ENCODE measurements at places on chromosomes 3 and 15.

DNA sequence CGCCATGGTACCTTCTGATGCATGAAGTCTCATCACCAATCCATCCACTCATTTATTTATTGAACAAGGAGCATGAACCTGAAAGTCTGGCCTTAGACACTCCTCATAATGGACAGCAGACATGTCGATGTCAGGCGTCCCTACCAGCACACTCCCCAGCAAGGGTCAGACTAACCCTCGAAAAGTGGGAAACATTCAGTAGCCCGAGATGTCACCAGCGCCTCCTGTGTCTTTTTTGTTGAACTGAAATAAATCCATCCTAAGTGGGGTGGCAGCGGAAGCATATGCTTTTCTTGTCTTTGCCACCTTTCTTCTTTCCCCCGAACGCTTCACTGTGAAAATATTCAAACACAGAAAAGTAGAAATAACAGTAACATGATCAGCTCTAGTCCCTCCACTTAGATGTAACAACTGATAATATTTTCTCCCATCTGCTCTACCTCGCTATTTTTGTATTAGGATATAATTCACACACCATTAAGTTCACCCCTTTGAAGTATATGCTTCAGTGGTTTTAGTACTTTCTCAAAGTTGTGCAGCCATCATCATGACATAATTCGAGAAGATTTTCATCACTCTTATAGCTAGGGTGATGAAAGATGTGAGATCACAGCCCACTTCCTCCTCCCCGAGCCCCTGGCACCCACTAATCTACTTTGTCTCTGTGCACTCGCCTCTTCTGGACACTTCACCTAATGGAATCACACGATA lies 121.6 kb downstream of the ADAMTS17 start:
- no peak for DNase-seq

- DNase-seq = no peak
Observed at GRCh38 chr3:183360971-183361624, 67.3 kb downstream of the MCF2L2 start.

- DNase-seq = no peak
Observed at GRCh38 chr3:169781209-169781855, 8.1 kb downstream of the MYNN start.

DNA sequence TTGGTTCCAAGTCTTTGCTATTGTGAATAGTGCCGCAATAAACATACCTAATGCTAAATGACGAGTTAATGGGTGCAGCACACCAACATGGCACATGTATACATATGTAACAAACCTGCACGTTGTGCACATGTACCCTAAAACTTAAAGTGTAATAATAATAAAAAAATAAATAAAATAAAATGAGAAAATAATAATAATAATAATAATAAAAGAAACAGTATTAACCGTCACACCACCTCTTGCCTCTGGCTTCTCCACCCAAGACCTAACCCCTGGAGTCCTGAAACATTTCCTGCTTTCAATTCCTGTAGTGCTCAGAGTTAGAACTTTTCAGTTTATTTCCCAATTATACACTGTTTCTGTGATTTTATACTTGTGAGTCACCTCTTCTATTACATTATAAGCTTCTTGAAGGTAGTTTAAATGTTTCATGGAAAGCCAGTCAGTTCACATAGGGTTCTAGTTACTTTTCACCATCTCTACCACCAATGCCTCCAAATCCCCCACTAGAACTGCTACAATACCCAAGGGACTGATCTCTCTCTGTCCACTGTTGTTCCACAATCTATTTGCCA lies 18.4 kb upstream of the GHSR start:
- DNase-seq = no peak

DNA sequence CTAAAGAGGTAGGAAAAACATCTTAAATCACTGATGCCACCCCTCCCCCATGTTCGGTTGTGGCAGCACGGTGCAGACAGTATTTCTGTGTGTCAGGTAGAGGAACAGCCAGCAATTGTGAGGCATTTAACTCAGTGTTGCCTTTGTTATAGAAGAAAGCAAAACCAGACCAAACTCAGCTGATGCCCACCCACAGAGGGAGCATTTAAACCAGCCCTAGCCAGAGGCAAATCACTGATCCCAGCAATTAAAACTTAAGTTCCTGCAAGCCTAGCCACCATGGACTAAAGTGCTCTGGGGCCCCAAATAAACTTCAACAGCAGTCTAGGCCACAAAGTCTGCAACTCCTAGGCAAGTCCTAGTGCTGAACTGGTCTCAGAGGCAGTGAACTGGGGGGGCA lies 94.5 kb downstream of the CFAP20DC start:
- DNase-seq = no peak

DNA sequence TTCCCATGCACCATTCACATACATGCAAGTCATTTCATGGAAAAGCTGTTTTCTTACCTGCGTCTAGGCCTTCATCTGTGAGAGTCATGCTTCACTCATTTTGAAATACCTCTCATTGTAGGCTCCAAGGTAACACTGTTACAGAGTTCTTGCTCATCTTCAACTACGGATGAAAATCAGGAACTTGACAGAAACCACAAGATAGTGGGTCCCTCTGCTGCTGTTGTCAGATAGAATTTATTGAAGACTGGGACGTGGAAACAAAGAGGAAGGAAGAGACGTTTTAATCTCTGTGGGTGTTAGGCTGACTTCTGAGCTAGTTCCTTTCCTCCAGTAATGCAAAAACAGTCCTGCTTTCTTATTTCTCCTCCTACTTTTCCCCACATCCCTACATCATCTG lies at the start of gene P2RY14:
P2RY14 (minus strand) TSS at position 313 of the 400 bp plus-strand sequence. CDS start 64,226 bp downstream, outside the sequence.
- DNase-seq = peak; percentile 34

DNA sequence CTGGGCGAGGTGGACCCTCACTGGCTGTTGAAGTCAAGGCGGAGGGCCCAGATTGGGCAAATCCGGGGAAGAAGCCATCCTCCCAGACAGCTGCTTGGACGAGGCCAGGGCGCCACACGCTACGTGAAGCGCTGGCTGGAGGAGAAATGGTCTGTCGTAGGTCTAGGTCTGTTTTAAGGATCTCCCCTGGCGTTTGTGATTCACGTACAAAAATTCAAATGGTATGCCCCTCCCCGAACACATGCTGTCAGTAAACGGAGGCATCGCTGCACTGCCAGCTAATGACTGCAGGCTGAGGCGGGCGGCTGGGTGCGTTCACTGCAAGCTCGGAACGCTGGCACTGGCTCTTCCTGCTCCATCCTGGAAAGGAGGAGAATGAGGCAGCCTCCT lies 69.9 kb downstream of the EPHB3 start:
- DNase-seq = no peak

GRCh38 chr15:57223887-57224286 lies 152.4 kb upstream of the CGNL1 start:
- no peak for DNase-seq

- no peak for DNase-seq
Observed at GRCh38 chr3:23762759-23763477, 42.8 kb upstream of the UBE2E1 start.

- no peak for DNase-seq
Observed at GRCh38 chr15:39340903-39341645, 239.8 kb upstream of the THBS1 start.

- no peak for DNase-seq
Observed at GRCh38 chr15:100889385-100890050, 9.9 kb downstream of the ALDH1A3 start.

GRCh38 chr3:127450331-127450730 lies 140.2 kb downstream of the TPRA1 start:
- no peak for DNase-seq

- DNase-seq = no peak
Observed at GRCh38 chr3:158819282-158819681, 17.4 kb downstream of the MFSD1 start.

DNA sequence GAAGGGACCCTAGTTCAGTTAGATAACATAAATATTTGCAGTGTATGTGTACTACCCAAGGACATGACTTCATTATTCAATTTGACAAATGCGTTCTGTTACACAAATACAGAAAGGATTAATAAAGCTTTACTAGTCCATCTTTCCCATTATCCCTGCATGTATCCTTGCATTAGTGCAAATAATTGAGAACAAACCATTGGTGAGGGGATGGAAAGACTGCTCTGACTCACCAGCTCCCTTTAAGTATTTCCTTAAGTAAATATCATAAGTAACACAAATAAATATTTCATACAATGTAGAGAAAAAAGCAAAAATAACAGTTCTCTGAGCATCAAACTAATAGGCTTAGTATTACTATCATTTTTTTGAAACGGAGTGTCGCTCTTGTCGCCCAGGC lies 1.9 kb upstream of the GPD1L start:
- DNase-seq = no peak

- no peak for DNase-seq
Observed at GRCh38 chr15:31169558-31169957, 68.0 kb upstream of the TRPM1 start.

DNA sequence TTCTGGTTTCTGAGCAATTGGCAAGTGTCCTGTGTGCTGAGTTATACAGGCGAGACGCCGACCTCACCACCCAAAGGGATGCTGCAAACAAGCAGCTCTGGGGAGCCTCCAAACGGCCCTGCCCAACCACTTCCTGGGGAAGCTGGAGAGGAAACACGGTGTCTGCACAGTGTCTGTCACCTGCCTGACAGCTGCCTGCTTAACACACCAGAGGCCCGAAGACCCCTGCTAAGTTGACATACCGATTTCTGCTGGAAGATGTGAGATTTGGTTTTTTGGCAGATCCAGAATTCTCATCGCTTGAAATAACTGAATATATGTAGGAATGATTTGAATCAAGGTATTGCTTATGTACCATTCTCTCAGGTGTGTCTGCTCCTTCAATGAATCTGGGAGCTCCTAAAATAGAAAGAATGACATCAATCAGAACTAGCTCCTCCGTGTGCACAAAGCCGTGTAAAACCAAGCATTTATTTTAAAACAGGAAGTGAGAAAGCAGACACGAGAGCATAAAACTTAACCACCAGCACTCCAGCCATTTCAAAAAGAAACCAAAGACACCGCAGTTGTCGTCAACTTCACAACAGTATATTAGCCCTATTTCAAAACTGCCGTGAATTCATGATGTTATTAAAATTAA lies 27.2 kb downstream of the LRRC2 start:
- peak; percentile 83 for DNase-seq

DNA sequence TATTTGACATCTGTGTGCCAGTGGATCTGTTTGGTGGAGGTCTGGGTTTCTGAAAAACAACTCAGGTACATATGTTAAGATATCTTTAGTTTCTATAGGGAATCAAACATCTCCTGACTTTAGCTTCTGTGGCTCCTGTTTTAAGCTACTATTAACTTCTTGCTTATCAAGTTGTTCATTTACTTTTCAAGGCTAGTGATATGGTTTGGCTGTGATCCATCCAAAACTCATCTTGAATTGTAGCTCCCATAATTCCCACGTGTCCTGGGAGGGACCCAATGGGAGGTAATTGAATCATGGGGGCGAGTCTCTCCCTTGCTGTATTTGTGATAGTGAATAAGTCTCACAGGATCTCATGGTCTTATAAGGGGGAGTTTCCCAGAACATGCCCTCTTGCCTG lies 41.4 kb downstream of the ZNF860 start:
- DNase-seq = no peak

DNA sequence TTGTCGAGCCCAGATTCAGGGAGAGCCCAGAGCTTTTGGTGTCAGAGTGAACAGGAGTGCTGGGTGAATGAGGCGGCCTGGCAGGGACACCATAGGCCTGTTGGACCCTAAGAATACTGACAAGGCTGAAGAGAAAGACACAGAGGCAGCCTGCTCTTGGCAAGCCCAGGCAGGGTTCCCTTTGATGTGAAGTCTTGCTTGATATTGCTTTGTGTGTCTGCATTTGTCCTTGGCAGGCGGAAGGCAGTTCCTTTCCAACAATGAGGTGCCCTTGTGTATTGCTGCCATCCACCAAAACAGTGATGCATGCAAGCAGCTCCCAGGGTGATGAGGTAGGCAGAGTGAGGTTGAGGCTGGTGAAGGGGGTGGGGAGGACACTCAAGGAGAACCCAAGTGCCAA lies 152.7 kb upstream of the TSC22D2 start:
- DNase-seq = no peak

DNA sequence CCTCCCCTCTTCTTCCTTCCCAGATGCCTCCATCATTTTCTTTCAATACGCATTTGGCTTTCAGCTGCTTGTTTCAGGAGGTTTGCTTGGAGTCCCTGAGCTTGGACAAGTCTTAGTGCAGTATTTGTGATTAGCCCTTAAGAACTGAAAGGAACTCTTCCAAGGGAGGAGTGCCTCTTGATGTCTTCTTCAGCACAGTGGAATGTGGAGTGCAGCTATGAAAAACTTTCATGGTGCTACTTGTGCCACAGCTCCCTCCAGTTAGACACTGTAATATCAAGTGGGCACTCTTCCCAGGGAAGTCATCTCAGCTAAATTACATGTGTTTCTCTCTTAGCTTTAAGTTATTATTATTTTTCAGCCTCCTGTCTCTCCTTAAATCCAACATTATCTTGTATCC lies 173.1 kb downstream of the NECTIN3 start:
- no peak for DNase-seq

- no peak for DNase-seq
Observed at GRCh38 chr3:148625991-148626390, 71.7 kb upstream of the AGTR1 start.

GRCh38 chr3:38585791-38586420 lies 63.6 kb downstream of the SCN5A start:
- DNase-seq = no peak

GRCh38 chr15:94174399-94174802 lies 57.0 kb upstream of the MCTP2 start:
- DNase-seq = peak; percentile 49

DNA sequence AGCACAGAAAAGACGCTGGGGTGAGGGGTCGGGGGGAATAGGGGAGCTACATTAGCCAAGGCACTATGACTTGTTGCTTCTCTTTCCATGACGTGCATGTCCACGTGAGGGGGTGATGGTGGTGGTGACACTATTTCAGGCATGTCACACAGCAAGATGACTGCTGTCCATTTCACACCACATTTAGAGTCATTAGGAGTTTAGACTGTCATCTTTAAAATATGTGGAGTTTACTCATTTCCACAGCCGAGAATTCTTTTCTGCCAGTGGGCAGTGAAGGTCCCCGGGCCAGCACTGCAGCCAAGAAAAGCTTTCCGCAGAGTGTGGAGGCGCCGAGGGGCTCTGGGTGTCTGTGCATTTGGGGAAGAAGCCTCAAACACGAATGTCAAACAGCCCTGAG lies 954 bp upstream of the DGKG start:
- no peak for DNase-seq

DNA sequence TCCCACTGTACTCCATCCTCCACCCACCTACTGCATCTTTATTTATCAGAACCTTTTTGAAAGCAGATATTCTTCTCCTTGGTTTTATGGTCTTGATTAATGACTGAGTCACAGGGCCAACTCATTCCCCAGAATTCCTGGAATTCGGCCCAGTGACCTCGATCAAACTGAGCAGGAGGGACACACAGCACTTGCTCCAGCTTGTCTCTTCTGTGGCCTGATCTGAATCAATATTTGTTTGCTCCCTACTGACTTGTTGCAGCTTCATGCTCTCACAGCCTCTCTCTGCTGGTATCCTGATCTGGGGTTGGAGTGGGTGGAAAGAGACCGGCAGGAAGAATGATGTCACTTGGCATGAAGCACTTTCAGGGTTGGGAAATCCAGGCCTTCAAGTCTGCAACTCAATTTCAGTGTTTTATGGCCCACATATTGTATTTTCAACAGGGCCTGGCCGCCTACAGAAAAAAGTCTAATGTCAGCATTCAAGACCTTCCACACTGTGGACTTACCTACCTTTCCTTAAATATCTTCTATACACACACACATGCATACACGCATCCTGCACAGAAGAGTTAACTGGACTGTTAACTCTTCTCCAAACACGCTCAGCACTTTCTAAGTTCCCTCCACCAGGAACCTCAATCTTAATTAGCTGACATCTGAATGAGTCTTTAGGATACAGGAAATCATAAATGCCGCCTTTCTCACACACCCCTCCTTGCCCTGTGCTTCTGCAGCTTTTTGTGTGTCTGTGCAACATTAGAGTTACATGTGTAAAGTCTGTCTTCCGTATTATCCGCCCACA lies 4.6 kb downstream of the ANXA2 start:
- DNase-seq = no peak

- no peak for DNase-seq
Observed at GRCh38 chr3:126968391-126969390, 14.2 kb upstream of the PLXNA1 start.

All from CD4-positive, alpha-beta T cell treated with Interleukin-1 beta for 1 hour (primary cell).